Pulmonary artery endothelial cell (primary cell): ENCODE measurements at places on chromosomes 11 and 22. TPM values are rescaled to one million over a fixed set of nuclear protein-coding genes. Genes with fewer than 3 reads are reported as not detected.

Gene MB
- total RNA-seq, result not detected in 2 replicates

Gene OR2AT4
- not detected in 2 replicates for total RNA-seq

Gene NRIP3
- total RNA-seq, result 4.0 and 15.6 TPM in 2 replicates

Gene GPR152
- not detected in 2 replicates for total RNA-seq

Gene SCGB2A2
- not detected in 2 replicates for total RNA-seq

Gene THY1
- not detected in 2 replicates for total RNA-seq

Gene SCARF2
- 9.1 and 15.8 TPM in 2 replicates for total RNA-seq

DNA sequence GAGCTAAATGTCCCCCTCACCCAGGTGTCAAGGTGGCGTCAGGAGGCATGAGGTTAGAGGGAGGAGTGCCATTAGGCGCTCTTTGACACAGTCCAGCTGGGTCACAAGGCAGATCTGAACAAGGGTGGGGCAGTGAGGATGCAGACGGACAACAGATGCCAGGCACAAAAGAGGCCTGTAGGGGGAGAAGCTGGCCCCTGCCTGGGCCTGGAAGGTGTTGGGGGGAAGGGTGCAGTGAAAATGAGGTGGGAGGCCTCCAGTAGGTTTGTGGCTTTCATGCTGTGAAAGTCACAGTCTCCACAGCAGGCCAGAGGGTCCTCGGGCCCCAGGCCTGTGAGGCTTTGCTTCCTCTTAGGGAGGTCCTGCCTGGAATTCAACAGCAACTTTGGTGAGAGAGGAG, 85.0 kb upstream of the PLET1 start:
- DNase-seq, result no peak

DNA sequence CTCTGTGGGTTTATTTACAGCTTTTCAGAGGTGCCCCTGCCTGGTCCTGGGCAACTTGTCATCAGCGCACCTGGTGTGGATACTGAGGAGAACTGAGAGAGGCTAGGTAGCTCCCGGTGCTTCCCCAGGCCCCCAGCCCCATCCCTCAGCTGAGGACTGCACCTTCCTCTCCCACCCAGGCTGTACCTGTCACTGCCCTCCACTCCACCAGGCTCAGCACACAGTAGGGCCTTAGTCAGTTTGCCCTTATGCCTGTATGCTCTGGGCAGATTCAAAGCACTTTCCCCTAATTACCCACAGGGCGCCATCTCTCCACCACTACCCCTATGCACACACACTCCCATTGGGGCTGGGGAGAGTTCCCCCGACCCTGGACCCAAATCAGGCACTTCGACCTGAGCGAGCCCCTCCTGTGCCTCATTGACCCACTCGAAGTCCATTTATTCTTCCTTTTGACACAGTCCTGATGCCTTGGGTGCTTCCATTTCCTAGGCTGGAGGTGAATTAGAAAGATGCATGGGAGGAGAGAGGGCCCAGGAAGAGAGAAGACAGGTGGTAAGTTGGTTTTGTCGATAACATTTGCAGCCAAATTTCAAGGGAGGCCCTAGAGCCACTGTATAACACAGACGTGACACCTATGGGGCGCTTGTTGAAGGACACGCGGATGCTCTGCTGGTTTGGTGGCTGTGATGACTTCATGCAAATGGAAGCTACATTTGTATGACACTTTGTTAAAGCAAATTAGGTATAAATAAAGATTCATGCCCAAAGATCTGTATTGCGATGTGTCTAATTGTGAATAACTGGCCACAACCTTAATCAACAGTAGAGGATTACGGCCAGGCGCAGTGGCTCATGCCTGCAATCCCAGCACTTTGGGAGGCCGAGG, 13.8 kb upstream of the PICK1 start:
- DNase-seq, result no peak

GRCh38 chr11:103792981-103793468, 243.4 kb upstream of the DDI1 start:
- DNase-seq, result no peak

- DNase-seq, result no peak
Measured at GRCh38 chr11:27387362-27387761, 24.3 kb upstream of the CCDC34 start.

DNA sequence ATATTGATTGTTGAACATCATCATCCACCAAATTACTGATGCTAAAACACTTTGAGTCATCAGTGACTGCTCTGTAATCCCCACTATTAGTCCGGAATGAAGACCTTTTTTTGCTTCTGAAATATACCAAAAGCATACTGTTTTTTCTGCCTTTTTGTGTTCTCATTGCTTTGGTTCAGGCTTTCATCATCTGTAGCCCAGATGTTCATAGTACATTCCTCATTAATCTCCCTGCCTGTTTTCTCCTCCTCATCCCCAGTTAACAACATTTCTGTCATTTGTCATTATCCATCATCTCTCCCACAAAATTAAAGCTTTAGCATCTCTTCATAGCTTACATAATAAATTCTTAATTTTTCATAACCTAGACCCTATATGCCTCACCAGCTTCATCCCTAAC, 9.2 kb downstream of the CEP57 start:
- DNase-seq, result no peak

- no peak for DNase-seq
Measured at GRCh38 chr11:11351042-11351586, 1.9 kb downstream of the CSNK2A3 start.

- no peak for DNase-seq
Measured at GRCh38 chr22:19942157-19943081, 801 bp upstream of the TXNRD2 start.

DNA sequence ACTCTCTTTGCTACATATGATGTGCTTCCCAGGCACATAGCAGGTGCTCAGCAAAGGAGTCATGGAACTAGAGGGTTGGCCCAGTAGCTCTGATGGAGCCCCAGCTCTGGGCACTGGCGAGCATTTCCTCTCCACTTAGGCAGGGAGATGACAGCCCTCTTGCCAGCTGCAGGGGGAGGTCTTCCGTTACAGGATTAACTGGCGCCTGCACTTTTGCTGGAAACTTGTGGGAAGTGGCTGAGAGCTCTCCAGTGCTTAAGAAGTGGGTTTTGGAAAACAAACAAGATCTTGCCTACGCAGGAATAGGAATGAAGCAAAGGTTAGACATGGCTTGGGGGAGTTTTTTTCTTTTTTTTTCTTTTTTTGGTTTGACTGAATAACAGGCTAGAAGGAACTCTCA, 75.5 kb downstream of the MICAL2 start:
- DNase-seq, result no peak

GRCh38 chr11:13008061-13008435, 1.1 kb upstream of the RASSF10 start:
- DNase-seq, result no peak

- DNase-seq, result no peak
Measured at GRCh38 chr11:75454987-75455386, 22.0 kb upstream of the KLHL35 start.

DNA sequence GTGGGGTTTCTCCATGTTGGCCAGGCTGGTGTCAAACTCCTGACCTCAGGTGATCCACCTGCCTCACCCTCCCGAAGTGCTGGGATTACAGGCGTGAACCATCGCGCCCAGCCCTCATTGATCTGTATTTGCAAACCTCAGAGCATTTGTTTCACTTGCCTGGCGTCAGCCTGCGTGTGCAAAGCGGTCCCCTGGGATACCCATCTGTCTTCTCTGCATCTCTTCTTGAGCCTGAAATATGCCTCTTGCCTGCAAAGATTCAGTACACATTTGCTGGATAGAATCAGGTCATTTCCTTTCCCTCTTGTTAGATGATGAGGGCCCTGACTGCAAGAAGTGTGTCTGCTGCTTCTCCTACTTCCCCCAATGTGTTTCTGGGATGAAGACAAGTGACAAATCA, 1291.0 kb downstream of the TBC1D22A start:
- no peak for DNase-seq

DNA sequence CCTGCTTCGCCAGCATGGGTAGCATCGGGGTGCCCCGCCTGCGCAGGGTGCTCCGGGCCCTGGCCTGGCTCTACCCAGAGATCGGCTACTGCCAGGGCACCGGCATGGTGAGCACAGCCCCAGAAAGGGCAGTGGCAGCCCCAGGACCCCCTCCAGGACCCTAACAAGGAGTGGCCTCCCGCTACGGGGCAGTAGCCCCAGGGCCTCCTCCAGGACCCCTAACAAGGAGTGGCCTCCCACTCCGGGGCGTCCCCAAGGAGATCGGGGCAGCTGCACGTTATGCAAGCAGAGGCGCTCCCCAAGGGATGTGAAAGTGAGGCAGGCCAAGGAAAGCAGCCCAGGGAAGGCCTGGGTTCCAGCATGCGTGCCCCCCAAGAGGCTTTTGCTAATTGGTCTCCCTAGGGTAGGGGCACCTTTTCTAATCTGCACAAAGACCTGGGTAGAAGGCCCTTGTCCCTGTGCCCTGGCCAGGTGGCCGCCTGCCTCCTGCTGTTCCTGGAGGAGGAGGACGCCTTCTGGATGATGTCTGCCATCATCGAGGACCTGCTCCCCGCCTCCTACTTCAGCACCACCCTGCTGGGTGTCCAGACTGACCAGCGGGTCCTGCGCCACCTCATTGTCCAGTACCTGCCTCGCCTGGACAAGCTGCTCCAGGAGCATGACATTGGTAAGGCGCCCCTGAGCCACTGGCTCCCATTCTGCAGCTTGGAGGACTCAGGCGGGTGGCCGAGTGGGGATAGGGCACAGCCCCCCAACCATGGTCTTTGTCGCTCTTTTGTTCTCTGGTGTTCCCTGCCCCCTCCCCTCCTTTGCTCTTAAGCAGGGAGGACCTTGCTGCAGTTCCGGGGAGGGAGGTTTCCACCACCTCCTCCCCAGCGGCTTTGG, 35.0 kb downstream of the SGSM3 start:
- no peak for DNase-seq

GRCh38 chr11:113951537-113951936, 23.4 kb upstream of the HTR3A start:
- DNase-seq, result no peak

GRCh38 chr11:36744375-36745168, 146.5 kb upstream of the RAG2 start:
- DNase-seq, result peak; percentile 33
